Fibroblast of villous mesenchyme (primary cell): ENCODE measurements at places on chromosomes 5 and 9. TPM values are rescaled to one million over a fixed set of nuclear protein-coding genes. Genes with fewer than 3 reads are reported as not detected.

The GFM2 gene
- 30.6 and 53.5 TPM in 2 replicates for total RNA-seq

The THBS4 gene
- total RNA-seq = under 0.01 and 0.32 TPM in 2 replicates

The CARTPT gene
- total RNA-seq = not detected in 2 replicates

The ARHGEF37 gene
- 0.43 and 0.64 TPM in 2 replicates for total RNA-seq

The CETN3 gene
- 7.1 and 15.5 TPM in 2 replicates for total RNA-seq

The GARNL3 gene
- 0.86 and 1.3 TPM in 2 replicates for total RNA-seq

The CATSPER3 gene
- under 0.01 TPM in 1 of 2 replicates, not detected in the other for total RNA-seq

The HSD17B3 gene
- not detected in 2 replicates for total RNA-seq

The COL15A1 gene
- 1.7 and 19.0 TPM in 2 replicates for total RNA-seq

The DBN1 gene
- 201 and 214 TPM in 2 replicates for total RNA-seq

The CDKN2A gene
- 20.7 and 32.5 TPM in 2 replicates for total RNA-seq

The PCDHGA4 gene
- 4.5 and 7.3 TPM in 2 replicates for total RNA-seq

The VLDLR gene
- total RNA-seq = 4.7 and 9.0 TPM in 2 replicates

The PRLR gene
- total RNA-seq = 0.97 and 3.5 TPM in 2 replicates

DNA sequence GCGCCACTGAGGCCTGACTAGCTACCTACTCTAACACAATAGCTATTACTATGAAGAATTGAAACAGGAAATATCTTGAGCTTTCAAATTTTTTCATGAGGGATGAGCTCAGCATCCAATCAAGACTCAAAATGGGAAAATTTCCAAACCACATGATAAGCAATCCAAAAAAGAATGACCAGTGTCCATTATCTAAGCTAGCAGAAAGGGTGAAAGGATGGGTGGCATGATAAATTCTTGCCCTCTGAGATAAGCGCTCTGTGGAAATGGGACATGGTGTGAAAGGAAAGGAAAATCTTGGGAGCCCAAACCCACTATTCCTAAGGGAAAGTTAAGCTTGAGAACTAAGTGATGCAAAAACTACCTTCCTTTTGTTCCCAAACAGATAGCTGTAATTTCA lies 170.2 kb upstream of the NREP start:
- no peak for DNase-seq

- no peak for DNase-seq
Measured at GRCh38 chr5:178590924-178591423, 781 bp upstream of the COL23A1 start.

- DNase-seq = no peak
Measured at GRCh38 chr5:79560771-79561524, 47.0 kb upstream of the HOMER1 start.

DNA sequence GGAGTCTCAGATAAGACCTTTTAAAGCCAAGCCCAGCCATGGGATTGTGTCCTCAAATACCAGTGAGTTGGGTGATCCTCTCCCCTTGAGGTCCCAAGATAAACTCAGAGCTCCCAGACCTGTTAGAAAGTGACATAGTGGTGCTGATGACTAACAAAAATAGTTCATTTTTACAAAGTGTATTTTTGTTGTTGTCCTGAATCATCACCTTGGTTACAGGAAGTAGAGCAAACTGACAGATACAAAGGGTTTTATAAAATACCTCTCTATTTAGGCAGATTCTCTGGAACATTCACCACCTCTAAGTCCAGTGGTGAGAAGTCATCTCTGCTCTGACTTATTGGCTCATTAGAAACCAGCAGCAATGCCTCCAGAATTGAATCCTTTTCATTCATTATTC lies 259.3 kb downstream of the CEMIP2 start:
- DNase-seq = no peak

DNA sequence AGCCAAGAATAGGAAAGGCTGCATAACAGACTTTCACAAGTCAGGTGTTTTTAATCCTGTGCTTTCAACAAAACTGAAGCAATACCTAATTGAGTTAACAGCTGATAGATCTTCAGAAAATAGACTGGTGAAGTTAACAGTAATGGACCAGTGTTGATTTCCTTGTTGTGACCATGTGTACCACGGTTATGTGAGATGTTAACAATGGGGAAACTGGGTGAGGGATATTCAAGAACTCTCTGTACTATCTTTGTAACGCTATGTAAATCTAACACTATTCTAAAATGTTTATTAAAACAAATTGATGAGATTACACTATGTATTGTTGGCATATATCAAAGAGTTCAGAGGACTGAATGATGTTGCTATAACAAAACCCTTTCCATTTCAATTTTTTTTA lies 36.9 kb downstream of the MACROH2A1 start:
- no peak for DNase-seq

DNA sequence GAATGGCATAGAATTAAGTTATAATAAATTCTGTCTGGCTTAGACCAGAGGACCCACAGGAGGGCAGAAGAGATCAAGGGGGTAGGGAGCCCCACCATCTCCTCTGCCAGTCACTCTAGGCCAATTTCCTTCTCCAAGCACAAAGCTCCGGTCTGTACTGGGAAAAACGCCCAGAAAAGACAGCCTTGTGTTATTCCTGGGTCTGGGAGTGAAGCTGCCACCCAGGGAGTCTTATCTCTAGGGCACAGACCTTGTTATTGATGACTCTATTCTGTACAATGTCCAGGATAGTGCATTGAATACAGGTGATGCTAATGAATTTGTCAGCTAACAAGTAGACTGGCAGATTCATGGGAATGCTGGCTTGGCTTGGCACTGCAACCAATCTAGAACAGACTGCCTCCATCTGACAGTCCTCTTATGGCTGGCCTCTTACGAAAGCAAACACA lies 60.7 kb downstream of the MED27 start:
- DNase-seq = no peak

- DNase-seq = peak; percentile 92
Measured at GRCh38 chr5:124655921-124656511, 90.4 kb downstream of the ZNF608 start.

DNA sequence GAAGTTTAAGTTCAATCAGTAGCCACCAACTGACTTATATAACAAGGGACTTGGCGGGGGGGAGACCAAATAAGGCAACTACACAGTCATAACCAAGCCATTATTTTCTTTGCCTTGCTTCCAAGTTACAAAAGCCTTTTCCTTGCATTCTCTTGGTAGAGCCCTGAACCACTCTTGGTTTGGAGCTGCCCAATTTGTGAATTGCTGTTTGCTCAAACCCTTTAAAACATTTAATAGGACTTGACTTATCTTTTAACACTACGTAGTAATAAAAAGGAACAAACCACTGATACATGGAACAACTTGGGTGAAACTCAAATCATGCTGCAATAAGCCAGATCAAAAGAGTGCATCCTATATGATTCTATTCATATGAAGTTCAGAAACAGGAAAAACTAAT lies 31.7 kb upstream of the MSH3 start:
- DNase-seq = no peak

- no peak for DNase-seq
Measured at GRCh38 chr5:137092831-137093230, 406.3 kb downstream of the SPOCK1 start.

- DNase-seq = no peak
Measured at GRCh38 chr5:138724470-138725146, 28.6 kb upstream of the CTNNA1 start.

DNA sequence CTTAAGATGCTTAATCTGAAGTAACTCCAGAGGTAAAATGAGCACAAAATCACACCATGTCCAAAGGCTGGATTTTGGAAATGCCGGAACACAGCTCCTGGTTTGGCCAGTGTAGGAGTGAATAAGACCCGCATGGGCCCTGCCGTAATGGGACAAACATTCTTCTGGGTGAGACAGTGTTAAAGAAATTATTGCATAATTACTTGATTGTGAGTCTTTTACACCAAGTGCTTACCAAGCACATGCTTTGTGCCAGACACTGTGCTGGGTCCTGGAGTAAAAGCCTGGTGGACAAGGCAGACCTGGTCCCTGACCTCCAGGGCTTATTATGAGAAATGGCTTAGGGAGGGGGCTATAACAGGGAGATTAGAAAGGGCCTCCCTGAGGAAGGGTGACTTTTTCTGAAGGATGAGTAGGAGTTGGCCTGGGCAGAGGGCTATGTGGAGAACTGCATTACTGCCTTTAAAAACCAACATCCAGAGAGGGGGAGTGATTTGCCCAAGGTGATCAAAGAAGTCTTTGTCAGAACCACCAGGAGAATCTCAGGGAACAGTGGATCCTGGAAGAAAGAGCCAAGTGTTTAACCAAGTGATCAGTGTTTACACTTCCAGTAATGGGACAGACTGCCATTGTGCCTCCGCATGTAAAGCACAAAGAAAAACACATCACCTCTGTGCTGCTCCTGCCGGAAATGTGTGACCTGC lies 3.5 kb downstream of the PDE6A start:
- DNase-seq = no peak

DNA sequence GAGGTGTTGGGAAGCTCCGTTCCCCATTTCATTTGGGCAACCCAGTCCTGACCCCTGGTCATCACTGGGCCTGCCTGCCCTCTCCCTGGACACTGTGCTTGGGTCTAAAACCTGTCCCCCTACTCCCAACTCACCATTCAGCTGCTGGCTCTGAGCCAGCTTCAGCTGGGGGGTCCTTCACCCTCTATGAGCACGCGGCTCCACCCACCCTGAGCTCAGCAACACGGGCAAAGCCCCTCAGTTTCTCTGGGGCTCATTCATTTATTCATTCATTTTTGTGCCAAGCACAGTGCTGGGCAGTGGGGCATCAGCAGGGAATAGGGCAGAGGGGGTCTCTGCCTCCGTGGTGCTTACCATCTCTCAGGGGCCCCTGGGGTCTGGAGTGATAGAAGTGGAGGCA lies 199.8 kb upstream of the MVB12B start:
- no peak for DNase-seq

- no peak for DNase-seq
Measured at GRCh38 chr5:83957188-83957587, 236.5 kb upstream of the HAPLN1 start.

DNA sequence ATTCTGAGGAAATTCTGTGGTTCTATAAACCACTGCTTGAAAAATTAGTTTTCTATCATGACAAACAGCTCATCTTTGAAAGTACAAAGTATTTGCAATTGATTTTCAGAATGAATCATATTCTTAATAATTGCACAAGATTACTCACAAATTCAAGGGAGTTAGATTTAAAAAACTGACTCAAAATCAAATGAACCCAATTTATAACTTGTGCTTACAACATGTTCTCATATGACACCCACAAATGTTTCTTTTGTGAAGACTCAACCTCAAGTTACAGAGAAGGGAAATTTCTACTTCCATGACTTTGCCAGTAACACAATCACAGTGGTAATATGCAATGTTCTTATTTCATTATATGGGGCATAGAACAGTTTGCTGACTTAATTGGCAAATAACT lies 272.0 kb upstream of the ACTBL2 start:
- no peak for DNase-seq

DNA sequence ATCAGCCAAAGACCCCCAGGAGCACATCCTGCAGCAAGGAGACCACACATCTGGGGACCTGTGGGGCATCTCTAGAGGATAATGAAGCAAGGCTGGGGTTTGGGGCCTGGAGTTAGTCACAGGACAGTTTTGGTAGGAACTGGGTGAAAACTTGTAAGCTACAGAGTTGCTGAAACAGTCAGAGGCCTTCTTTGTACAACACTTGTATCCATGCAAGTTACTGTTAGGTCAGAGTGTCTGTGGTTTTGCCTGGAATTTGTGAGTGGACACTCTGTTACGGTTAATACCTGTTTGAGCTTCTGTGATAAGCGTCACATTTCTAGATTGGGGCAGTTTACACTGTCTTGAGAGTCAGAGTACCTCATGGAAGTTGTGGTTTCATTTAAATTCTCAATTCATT lies 22.6 kb upstream of the ASPN start:
- DNase-seq = peak; percentile 35

DNA sequence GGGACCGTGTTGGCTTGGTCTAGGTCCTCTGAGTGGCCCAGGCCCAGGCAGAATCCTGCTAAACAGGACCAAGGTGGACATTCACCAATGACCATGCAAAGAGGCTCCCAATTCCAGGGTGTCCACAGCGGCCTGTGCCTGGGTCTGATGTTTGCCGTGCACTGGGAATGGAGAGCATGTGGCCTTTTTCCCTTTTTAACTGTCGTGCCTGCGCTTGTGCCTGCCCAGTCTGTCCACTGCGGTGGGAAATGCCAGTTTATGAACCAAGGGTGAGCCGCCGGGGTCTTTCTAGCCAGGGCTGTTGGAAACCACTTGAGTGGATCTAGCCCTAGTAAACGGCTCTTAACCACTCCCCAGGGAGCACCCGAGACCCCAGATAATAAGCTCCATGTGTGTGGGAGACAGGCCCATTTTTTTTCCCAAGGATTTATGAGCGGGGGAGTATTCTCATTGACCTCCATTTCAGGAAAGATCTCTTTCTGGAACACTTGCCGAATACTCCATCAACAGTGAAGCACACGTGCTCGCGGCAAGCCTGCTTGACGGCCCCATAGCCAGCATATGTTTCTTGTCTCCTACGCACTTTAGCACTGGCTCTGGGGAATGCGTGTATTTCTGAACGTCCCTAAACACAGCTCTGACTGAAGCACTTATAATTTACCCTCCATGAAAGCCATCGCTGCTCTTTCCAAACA lies 93.2 kb upstream of the PHYKPL start:
- DNase-seq = no peak

DNA sequence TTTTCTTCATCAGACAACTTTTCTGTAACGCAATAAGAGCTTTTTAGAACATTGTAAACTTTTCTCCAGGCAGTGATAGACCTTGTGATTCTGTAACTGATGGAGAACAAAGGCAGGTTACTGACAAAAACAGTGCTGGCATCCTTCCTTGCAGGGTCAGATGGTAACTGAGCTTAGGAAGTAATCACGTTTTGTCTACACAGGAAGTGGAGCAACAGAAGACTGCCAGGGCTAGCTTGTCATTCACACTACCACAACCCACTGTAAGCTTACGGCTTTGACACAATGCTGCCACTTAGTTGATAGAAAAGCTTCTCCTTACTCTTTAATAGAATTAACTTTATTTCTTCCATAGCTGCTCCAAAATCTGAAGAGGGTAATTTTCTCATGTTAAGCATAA lies 46.8 kb downstream of the FBN2 start:
- DNase-seq = peak; percentile 23

GRCh38 chr5:33271606-33272005 lies 169.2 kb upstream of the TARS1 start:
- no peak for DNase-seq

DNA sequence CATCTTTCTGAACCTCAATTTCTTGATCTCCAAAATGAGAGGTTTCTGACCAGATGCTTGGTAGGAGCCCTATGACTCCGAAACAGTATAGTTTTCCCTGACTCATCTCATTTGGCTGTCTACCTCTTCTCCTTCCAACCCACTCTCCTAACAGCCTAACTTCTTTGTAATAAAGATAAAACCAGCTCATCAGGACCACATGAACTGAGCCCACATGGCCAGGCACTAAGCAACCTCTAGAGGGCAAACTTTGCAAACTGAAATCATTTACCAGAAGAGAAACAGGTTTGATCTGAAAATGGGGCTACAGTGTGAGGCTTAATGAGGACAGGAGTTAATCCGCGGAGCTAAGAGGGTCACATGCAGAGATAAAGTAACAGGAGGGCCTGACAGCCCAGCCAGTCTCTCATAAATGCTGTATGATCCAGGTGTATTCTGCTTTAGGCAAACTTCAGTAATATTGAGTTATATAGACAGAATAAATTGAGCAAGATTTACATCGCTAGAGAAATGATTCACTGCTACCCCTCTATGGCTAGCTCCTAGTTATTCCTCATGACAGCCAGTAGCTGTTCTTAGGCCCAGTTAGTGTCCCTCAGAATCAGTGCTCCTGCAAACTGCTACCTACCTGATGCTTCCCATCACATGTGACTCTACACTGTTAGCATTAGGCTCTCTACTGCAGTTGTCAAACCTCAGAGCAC lies 64.6 kb downstream of the ABCA1 start:
- DNase-seq = peak; percentile 87

- DNase-seq = no peak
Measured at GRCh38 chr9:85168412-85168811, 498.9 kb downstream of the NTRK2 start.

GRCh38 chr5:133370036-133370831 lies 242.1 kb downstream of the FSTL4 start:
- DNase-seq = no peak

- DNase-seq = no peak
Measured at GRCh38 chr5:135240781-135241360, 158.2 kb downstream of the MACROH2A1 start.
